Activated naive CD4-positive, alpha-beta T cell treated with anti-CD3 and anti-CD28 coated beads, Interleukin-2, amount 10 ng/mL, durations not matched to agents 7 days and 5 days (primary cell): ENCODE measurements at places on chromosomes 3 and 15.

DNA sequence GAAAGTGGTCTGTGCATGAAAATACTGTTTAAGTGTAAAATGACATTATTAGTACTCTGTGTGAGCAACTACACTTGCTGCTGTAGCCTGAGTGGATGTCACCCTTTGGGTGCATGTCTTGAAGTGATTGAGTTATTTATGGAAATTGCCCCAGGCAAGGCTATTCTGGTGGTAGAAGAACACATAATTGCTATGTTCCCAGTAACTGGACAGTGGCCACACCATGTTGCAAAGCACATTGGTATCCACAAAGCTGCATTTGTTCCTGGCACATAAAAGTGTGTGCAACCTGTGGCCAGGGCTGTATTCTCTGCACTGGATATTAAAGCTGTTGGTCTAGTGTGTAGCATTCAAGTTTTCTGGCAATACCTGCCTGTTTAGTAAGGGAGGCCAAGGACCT lies 23.8 kb downstream of the MTMR14 start:
- no peak for DNase-seq

DNA sequence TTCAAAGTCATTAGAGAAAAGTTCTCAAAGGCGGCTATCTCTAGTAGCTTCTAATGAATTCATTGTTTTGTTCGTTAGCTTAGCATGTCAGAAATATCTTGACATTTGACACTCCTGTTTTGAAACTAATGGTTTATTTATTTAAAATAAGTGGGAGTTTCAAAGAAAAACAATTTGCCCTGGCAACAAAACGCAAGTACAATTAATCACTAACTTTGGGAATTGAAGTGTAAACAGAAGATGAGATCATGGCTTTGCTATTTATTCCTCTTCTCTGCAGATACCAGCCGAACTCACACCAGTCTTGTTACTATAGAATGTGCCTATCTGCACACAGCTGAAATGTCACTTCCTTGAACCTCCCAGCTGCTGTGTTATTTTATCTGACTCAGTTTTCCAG lies 27.5 kb downstream of the MASP1 start:
- no peak for DNase-seq

- no peak for DNase-seq
Observed at GRCh38 chr3:27935492-27935891, 213.4 kb upstream of the EOMES start.

DNA sequence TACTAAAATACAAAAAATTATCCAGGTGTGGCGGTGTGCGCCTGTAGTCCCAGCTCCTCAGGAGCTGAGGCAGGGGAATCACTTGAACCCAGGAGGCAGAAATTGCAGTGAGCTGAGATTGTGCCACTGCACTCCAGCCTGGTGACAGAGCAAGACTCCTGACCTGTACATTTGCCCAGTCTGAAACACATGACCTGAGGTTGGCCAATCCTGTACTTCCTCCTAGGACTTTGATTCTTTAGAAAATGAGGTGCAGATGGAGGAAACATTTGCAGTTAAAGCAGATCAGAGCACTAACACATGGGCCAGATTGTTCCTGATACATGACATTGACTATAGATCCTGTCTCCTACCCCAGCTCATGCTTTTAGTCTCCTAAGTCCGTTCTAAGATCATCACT lies 28.9 kb upstream of the LPP start:
- no peak for DNase-seq

GRCh38 chr15:52132066-52132465 lies 19.5 kb upstream of the BCL2L10 start:
- DNase-seq = no peak
